ENCODE measurements at places on chromosomes 12 and 14.

DNA sequence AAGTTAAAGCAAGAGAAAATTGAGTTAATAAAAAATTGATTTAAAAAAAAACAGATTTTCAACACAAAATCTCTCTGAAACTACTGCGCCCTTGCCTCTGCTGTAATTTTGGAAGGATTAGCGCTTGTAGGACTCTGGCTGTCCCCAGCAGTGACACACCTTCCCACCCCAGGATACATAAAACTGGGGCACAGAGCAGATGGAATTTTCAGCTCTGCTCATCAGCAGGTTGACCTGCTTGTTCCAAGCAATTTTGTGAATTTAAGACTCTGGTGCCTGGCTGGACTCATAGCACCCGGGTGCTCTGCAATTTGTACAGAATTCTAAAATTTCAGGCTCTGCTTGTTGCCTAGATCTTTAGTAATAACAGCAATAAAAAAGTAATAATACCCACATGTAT is 257.8 kb upstream of the GARIN6 start:
- DNase-seq = no peak

- no peak for DNase-seq
These were observed 33.3 kb downstream of the DIO3 start for GRCh38 chr14:101594511-101595148.

- DNase-seq = peak; percentile 48
These were observed at the start of gene OAS3 for GRCh38 chr12:112937741-112938719. TSS of gene OAS3 (plus strand) at chr12:112938474. CDS start at chr12:112938531, 57 bp downstream.

GRCh38 chr14:82911930-82912329 is 1378.3 kb upstream of the SEL1L start:
- DNase-seq = no peak

GRCh38 chr12:110936367-110937103 is 16.2 kb upstream of the MYL2 start:
- DNase-seq = no peak

DNA sequence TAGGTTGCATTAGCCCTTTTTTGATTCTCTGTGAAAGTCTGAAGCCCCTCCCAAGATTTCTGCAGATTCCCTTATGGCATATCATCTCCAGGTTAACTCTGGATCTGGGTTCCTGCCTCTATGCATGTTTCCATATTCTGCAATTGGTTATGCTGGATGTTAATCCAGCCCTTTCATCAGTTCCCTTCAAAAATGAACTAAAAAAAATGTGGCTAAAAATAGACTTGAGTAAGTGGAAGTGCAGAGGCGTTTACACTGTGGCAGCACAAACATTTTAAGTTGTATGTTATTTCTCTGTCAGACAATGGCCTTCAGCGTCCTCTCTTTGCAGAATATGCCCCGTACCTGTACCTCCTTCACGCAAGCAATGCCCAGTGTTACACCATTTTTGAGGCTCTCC is 11.4 kb downstream of the MGST1 start:
- DNase-seq = peak; percentile 30

DNA sequence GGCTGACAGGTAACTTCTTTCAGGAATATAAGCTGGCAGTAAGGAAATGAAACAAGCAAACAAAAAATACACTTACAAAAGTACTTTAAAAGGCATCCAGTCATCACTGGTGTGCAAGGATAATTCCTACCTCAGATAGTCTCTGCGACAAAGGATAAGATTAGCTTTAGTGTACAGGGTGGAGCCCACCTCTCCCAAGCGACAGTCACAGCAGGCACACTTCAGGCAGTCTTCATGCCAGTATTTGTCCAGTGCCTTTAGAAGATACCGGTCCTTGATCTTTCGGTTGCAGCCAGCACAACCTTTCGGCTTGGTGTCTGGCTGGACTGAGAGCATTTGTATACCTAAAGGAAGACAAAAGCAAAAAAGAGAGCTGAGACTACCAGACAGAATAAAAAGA is 5.4 kb downstream of the LMO3 start:
- no peak for DNase-seq

DNA sequence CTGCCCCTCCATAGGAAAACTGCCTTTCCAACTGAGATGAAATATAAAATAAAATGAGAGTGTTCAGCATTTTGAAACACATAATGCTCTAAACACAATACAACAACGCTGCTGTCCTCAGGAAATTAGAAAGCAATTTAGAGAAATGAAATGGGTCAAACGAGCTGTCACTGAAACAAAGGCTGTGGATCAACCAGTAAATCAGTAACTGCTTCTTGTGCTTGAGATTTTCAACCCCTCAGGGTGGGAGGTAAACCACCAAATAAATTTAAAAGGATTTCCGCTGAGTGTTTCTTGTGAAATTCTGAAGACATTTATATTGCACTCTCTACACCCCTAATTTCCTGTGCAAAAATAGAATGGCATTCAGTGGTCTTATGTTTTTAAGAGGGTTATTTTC is 657.1 kb upstream of the SEL1L start:
- DNase-seq = no peak

DNA sequence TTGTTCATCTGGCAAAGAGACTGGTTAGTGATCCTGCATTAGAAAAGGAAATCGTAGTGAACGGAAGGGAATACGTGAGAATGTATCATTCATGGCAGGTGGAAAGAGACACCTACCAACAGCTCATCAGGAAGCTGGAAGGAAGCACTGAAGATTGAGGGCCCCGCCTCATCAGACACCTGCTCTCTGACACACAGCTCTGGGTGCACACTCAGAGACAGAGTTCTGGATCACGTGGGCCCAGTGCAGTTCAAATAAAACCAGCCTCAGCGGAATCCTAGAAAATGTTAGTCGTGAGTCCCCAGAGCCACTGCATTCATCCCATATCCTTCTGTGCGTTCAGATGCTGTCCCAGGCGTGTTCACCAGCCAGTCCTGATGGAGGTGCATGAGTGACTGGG is 129.7 kb downstream of the GLT1D1 start:
- DNase-seq = no peak

GRCh38 chr12:59834659-59835474 is 239.0 kb downstream of the SLC16A7 start:
- peak; percentile 44 for DNase-seq

- peak; percentile 95 for DNase-seq
These were observed at the start of gene AJUBA for GRCh38 chr14:22982477-22983245. TSS of gene AJUBA (minus strand) at chr14:22982551. CDS start at chr14:22982266, 285 bp downstream.

GRCh38 chr12:98373025-98373554 is 142.3 kb upstream of the TMPO start:
- DNase-seq = peak; percentile 52

- no peak for DNase-seq
These were observed 724 bp upstream of the CD27 start for GRCh38 chr12:6444031-6444430.

DNA sequence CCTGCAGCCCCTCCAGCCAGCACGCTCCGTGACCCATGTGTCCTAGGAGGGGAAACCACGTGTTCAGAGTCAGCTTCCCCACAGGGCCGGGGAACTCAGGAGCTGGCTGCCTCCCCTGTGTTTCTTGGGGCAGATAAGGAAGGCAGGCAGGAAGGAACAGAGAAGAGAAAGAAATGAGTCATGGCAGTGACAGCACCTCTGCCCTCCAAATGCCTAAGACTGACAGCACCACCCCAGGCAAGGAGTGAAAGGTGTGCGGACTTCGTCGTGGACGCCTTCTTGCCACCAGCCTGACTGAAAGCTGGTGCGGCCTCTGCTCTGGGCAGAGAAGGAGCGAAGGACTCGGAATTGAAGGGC is 167.0 kb upstream of the FKBP4 start:
- no peak for DNase-seq

DNA sequence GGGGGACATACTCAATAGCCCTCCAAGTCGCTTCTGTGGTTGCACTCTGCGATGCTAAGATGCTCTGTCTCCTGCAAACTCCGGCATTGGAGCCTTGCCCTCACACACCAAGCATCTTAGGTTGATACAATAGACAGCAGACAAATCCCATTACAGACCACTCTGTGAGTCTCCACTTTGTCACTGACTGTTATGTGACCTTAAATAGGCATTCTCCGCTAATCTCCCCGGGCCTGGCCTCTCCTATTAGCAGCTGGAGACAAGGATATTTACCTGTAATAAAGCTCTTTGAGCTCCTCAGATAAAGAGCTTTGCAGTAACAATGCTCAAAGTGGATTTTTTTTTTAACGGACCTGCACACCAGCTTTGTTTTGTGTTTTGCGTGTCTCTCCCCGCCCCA is 479.7 kb upstream of the TBX3 start:
- no peak for DNase-seq

DNA sequence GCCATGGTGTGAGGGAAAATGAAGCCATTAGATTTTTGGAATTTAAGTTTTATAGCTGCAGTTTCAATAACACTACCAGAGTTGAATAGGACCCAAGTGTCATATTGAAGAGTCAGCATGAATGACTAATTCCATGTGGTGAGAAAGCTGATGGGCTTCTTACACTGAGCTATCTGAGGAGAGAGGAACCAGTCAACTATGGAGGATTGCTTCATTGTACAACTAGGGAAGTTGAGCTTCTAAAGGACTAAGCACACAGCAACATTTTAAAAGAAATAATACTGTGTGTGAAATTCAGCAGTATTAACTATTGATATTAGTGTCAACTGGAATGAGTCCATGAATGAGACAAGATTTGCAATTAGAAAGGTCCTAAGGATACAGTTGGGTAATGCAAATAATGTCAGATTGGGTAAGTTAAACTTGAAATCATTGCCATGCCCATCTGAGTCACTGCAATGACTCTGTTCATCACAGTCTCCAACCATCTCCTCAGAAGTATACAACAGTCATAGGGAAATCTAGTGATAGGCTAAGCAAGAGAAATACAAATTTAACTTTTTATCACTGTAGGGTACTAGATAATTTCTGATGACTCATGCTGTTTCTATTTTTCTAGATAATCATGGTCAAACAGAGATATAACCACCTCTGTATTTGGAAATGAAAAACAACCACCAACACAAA is 394.2 kb downstream of the FSCB start:
- no peak for DNase-seq

GRCh38 chr12:131217024-131217586 is 263.4 kb downstream of the ADGRD1 start:
- no peak for DNase-seq

GRCh38 chr14:105171004-105171673 is 2.6 kb upstream of the JAG2 start:
- no peak for DNase-seq

GRCh38 chr14:32303865-32304264 is 25.2 kb upstream of the AKAP6 start:
- DNase-seq = no peak

DNA sequence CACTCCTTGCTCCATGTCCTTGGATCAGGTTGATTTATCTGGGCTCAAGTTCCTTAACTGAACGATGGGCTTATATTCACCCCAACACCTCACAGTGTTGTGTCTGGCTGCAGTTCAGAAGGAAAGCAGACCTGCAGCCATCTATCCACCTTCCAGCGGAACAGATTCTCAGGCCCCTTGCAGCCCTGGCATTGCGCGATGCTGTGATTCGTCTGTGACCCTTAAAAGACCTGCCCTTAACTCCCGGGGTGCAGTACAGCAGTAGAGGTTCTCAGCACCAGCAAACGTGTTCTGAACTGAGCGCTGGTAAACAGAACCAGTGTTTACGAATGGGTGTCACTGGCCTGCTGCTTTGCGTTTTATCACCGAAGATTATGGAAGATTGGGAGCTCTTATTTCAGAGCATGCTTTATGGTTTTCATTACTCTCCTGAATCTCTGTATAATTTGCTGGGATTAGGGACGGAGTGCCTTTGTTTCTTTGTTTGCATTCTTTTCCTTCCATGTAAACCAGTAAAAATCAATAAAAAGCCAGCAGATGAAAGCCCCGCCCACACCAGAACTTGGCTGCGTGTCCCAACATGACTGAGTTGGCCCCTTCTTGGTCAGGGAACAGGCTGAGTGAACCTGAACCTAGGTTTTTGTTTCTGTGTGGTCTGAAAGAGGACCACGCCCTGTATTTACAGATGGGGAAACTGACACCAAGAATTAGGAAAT is 286.7 kb upstream of the CRY1 start:
- peak; percentile 9 for DNase-seq

DNA sequence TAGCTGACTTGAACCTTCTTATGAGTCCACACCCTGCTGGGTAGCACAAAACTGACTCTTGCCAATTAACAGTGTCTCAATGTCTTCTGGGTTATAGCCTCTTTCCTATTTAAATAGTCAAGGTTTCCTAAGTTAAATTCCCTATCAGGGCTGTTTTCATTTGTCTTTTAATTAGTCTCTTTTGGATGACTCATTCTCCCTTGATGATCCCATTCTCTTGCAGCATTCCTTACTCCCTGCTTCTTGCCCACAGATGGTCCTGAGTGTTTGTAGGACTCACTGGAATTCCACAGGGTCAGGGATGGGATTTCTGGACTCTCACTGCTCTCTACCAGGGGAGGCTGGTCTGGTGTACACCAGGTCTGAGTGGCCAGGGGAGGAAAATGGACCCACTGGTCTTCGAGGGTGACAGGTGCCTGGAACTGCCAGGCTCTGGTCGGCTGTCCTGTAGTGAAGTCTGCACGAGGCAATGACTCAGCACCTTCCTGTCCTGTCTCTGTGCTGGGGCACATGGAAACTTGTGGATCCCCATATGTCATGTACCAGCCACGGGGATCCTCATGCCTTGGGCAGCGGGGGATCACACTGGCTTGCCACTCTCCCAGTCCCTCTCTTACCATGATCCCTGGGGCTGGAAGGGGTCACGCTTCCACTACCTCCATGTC is 236.5 kb upstream of the PELI2 start:
- DNase-seq = peak; percentile 7

DNA sequence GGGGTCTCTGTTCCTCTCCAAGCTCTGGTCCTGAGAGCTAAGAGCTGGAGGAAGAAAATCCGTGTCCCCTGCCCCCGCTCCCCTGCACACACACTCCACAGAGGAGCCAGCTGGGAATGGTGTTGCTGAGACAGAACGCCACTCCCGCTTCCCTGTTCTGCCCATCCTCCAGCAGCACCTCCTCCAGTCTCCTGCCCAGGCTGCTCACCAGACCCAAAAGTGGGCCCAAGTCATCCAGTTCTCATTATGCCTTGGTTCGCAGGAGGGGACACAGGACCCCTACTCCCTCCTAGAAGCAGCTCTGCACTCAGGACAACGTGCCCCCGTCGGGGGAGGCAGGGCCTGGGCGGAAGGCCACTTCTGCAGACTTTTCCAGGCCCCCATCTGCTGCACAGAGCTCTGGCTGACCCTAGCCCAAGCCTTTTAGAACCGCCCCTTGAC is 830 bp upstream of the TRMT61A start:
- no peak for DNase-seq

DNA sequence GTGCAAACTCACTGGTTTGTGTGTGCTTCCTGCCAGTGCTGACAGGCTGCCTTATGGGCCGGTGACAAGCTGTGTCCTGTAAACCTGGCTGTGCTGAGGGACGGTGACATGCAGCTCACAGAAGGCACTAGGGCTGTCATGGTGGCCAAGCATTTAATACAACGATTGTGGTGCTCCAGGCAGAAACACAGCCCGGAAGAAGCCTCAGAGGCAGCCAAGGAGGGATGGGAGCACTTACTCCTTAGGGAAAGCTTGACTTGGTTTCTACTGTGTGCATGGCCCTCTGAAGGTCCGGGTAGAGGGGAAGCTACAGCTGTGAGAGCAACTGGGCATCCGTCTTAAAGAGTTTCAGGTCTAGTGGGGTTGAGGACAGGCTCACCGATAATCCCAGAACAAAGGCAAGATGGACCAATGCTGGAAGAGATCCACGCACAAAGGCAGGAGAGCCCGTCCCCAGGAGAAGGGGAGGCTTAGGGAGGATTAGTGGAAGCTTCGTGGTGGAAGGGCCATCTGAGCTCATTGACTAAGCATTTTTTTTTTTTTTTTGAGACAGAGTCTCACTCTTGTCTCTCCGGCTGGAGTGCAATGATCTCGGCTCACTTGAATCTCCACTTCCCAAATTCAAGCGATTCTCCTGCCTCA is 10.7 kb upstream of the MCRS1 start:
- no peak for DNase-seq
